ENCODE measurements at places on chromosomes 1 and 21.
A peak's percentile ranks its signal among the peaks of the same experiment; 100 is the strongest.

- DNase-seq = no peak
These were observed 48.6 kb upstream of the KCNK1 start for GRCh38 chr1:233565313-233565712.

DNA sequence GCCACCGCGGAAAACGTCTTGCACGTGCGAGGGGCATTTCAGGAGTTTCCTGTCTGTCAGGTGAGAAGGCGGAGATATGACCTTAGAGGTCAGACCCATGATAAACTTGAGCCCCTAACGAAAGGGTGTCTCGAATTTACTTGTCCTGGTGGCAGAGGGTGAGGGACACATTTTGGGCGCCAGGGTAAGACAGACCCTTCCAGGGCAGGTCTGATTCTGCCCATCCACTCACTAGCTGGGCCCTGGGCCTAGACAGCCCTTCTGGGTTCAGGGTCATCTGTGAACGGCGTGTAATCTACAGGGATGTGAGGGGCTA, 395 bp upstream of the CSRP1 start:
- DNase-seq = no peak

DNA sequence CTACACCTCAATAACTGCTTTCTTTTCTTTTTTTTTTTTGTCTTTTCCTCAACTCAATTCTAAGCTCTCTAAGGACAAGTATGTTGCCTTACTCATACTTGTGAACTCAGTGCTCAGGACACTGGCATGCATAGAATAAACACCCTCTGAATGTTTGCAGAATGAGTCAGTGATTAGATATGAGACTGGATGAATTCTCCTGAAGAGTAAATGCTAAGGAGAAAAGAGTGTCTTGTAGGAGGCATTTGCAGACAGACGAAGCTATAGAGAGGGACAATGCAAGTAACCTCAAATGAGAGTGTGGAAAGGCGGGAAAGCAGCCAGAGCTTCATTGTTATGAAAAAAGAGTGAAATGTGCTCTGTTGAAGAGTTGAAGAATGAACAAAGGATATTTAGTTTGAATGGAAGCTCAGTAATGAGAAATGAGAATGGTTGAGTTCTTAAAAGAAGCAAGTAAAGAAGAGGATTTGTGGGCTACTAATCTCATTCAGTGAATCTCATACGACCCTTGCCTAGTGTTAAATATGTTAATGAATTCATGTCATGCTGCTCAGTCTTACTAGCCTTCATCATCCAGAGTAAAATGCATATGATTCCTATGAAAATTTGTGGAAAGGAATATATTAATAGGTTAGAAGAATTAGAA, 166.1 kb upstream of the DPYD start:
- no peak for DNase-seq

DNA sequence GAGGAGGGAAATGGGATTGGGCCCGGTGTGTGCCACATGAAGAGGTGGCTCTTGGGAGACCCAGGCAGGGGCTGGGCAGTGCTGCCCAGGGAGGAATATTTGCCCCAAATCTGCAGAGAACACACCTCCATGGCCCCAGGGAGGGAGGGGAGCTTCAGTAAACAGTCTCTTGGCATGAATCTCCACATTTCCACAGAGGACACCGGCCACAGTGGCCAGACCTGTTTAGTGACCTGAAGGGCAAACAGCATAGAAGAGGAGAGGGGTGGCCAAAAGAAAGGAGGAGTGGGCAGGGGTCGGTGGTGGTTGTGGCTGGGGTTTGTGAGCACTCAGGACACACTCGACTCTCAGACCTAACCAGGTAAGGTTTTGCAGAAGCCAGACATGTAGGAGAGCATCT, 54.0 kb upstream of the IFFO2 start:
- no peak for DNase-seq

- no peak for DNase-seq
These were observed 291.3 kb downstream of the TM2D1 start for GRCh38 chr1:61433646-61434045.

GRCh38 chr1:8281843-8282509, 35.9 kb upstream of the SLC45A1 start:
- no peak for DNase-seq

DNA sequence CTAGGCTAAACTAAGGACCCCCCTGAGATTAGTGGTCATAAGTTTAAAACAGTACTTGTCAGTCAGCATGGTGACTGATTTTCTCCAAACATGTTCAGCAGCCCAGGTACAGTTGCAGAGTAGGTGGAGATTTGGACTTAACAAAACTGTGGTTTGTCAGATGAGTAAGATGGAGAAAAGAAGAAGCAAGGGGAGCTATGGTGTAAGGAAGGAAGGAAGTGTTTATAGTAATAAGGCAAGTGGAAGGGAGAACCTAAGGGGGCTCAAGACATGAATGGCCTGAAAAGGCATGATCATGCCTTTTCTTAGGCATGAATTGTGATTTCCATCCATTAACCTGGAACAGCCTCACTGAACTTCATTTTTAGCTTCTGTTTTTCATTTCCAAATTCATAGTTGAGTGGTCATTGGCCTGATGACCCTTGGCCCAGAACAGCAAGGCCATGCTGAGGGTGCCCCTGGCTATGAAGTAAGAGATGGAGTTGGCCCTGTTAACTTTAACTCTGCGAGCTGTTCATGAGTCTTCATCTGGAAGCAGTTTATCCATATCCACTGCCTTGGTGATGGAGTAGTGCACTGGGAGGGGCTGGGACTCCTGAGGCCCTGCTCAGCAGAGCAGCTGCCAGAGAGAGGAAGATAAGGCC, 60.7 kb downstream of the LRRC8D start:
- DNase-seq = no peak

- no peak for DNase-seq
These were observed 42.1 kb upstream of the S1PR1 start for GRCh38 chr1:101194746-101195145.

- DNase-seq = peak; percentile 12
These were observed 185.8 kb downstream of the MRPL39 start for GRCh38 chr21:25421321-25422028.
